ENCODE measurements at places on chromosomes 5 and 9.

- peak; percentile 47 for DNase-seq
Measured at GRCh38 chr5:176837707-176838115, 27.4 kb downstream of the UNC5A start.

DNA sequence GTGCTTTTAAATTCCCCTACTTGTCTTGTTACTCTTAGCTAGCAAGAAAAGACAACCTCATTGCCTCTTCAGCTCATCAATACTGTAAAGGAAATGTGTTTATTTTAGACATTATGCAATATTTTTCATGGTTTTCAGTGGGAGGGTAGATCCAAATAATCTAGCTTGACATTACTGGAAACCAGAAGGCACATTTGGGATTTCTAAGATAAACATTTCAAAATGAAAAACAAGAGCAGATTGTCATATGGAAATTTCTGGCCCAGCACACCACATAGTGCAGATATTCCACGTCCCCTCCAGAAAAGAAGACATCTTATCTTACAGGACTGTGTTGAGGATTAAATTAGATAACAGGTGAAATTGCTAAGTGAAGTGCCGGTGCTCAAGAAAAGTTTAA is 296.9 kb downstream of the MSX2 start:
- DNase-seq = no peak

DNA sequence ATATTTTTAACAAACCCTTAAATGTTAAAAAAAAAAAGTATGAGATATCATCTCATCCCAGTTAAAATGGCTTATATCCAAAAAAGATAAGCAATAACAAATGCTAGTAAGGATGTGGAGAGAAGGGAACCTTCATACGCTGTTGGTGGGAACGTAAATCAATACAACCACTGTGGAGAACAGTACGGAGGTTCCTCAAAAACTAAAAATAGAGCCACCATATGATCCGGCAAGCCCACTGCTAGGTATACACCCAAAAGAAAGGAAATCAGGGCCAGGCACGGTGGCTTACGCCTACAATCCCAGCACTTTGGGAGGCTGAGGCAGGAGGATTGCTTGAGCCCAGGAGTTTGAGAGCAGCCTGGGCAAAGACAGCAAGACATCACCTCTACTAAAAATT is 3.0 kb downstream of the MTMR12 start:
- DNase-seq = no peak

GRCh38 chr5:116880150-116880549 is 305.5 kb upstream of the SEMA6A start:
- no peak for DNase-seq

DNA sequence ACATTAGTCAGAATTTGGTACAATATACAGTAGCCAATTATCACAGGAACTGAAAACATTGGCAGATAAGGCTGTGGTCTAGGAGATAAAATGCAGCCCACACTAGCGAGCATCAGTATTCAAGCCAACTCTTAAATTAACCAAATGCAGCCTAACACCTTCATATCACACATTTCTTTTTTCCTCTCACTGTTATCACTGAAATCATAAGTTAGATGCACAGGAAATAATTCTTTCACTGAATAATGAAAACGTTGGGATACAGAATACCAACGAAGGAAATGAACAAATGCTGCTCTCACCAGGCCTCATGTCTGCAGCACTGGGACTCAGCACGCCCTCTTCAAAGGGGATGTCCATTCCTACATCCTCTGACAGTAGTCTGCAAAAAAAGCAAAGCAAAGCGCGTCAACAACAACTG is 109.1 kb upstream of the PCA3 start:
- DNase-seq = no peak

GRCh38 chr5:31701642-31702299 is 62.8 kb downstream of the PDZD2 start:
- no peak for DNase-seq

DNA sequence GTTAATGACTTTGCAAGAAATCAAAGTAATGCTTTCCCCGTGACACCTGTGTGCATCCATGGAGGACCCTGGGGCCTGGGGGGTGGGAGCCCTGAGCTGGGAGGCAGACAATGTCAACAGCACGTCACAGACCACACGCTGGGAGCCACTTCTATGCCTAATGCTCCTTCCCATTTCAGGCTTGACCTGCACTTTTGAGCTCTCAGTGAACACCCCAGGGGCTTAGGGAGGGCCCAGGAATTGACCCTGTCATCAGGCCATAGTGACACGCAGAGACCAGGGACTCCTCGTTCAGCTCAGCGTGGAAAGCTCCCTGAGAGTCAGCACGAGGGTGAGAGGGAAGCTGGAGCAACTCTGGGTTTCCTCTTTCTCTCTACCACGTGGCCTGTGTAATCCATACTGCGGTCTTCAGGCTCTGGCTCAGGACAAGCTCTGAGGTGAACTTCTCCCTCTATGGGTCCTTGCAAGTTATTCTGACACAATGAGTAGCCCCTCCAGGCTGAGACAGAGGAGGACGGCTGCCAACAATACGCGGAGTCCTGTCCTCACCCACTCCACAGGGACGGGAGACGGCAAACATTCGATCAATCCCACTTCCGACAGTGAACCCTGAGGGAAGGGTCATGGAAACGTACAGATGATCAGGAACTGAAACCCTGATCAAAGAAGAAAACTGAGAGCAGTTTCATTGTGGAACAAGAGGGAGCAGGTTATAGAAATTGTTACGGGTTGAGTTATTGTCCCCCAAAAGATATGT is 130.8 kb upstream of the IRX4 start:
- no peak for DNase-seq

DNA sequence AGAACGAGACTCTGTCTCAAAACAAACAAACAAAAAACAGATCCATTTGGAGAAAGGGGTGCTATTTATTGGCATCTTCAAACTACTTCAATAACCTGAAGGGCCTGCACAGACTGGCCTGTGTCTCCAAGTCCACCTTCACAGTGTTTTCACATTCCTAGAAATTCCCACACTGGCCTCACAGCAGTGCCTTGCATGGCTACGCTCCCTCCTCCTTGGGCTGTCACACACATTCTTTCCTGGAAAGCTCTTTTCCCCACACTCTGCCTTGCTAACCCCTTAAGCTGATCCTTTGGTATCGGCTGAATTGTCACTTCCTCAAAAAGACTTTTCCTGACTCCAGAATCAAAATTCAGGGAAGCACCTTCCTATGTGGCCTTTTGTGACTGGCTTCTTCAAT is 19.8 kb downstream of the FAM151B start:
- DNase-seq = no peak

DNA sequence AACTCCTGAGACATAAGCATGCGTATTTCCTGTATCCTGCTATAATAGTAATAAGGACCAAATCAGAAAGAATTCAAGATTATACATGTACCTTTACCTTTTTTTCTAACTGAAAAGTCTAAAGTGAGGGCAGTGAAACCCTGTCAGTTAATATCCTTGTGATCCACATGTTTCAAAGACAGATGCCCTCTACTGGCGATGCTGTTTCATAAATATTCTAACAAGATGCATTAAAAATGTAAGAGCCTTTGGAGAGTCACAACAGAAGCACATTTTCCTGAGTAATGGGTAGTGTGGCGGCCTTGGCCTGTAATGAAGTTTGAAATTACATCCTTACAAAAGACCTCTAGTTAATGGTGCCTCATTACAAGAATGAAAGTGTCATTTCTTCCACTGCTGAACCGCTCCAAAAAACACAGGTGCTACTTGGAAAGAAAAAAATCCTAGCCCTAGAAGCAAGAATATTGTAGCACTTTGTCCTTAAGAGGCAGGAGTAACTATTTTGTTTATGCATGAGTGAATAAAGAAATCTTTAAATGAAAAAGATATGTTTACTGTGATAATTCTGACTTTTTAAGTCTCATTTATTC is 232.6 kb downstream of the EPB41L4A start:
- no peak for DNase-seq

- DNase-seq = no peak
Measured at GRCh38 chr9:101029315-101030085, 973 bp downstream of the PLPPR1 start.

DNA sequence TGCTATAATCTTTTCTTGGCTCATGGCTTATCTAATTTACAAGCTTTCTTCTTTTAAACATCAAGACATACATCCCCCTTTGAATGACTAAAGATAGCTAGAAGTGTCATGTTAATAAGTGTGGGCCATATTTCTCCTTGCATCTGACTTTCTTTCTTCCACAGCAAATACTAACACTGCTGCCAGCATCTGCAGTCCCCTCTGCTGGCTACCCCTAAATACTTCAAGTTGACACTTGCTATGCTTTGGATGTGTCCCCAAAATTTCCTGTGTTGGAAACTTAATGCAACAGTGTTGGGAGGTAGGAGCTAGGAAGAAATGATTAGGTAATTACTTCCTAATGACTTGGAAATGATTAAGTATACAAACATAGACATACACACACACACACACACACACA is 459.0 kb upstream of the ST8SIA4 start:
- DNase-seq = no peak

- DNase-seq = no peak
Measured at GRCh38 chr5:7878381-7878873, 9.5 kb downstream of the MTRR start.

GRCh38 chr9:121914604-121915303 is 178.4 kb downstream of the TTLL11 start:
- no peak for DNase-seq

DNA sequence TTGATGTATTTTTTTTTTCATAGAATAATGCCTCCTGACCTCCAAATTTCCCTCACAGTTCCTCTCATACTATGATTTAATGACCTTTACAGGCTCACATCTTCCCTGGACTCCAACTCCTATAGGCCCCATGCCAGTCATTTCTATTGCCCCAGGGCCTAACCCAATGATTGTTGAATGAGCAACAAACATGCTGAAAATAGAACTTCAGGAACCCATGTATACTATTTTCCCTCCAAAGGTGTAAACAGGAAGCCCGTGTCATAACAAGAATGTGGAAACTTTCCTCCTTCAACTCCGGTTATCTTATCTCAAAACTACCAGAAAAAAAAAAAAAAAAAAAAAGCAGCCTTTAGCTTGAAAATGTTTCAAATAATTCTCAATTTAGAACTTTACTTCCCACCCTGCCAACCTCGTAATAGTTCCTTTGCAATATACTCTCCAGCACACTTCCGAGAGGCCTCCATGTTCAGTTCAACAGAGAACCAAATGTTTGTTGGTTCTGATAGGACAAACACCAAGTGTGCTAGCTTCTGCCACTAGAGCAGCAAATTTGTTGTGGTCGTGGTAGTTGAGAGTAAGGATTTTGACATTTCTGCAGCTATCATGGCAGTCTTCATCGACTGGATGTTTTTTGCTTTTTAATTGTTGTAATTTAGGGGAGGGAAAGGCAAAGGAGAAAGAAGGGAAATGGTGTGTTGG is 25.8 kb downstream of the TRPM6 start:
- no peak for DNase-seq
